ENCODE measurements at places on chromosomes 2 and 18.

DNA sequence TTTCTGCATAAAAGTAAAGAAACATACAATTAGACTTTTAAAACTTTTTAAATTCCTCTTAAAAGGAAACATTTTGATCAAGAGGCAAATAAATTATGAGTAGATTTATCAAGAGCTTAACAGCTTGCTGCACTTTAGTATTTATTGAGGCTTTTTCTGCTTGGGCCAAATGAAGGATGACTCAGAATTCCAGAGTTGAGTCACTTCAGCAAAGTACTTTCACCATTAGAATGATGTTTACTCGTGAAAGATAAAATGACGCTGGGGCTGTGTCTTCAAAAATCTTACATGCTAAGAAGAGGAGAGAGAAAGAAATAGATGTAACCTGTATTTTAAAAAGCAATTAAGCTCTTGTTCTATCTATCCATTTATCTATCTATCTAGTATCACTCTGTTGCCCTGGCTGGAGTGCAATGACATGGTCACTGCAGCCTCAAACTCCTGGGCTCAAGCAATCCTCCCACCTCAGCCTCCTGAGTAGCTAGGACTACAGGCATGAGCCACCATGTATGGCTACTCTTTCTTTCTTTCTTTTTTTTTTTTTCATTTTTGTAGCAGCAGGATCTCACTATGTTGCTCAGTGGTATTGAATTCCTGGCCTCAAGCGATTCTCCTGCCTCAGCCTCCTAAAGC, 75.3 kb upstream of the RIOK3 start:
- peak; percentile 91 for DNase-seq

GRCh38 chr2:5618271-5618670, 73.9 kb upstream of the SOX11 start:
- DNase-seq = no peak

DNA sequence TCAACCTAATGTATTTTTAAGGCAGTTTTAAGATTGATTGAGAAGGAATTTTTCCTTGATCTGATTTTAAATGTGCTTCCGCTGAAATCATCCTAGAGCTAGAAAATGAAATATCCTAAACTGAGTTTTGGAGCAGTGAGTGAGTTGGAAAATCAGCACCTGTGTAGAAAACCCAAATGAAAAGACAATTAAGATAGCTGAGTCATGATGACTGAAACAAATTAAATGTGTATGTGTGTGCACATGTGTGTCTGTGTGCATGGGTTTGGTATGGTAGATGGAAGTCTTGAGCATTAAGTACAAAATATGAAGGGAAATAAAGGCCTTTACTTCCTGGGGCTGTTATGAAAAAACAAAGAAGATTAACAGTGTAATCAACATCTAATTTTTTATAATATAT, 394.6 kb upstream of the MAP2 start:
- no peak for DNase-seq

GRCh38 chr2:113098041-113098440, 29.4 kb upstream of the IL1RN start:
- no peak for DNase-seq

DNA sequence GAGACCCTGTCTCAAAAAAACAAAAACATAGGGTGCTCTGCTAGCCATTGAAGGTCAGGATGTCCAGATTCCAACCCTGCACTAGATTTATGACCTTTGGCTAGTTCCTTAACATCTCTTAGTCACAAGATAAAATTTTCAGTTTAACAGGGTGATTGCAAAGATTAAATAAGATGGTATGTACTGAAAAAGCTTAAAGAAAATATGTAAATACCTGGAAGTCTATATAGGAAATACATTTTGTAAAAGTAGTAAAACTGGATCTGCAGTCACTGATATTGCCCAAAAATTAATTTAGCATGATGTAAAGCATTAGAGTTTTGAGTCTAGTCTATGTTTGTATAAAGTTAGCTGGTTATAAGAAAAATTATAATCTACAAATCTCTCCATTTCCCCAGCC, 5.4 kb upstream of the COX7A2L start:
- no peak for DNase-seq

GRCh38 chr2:85439025-85439472, 20.5 kb downstream of the SH2D6 start:
- DNase-seq = no peak

- no peak for DNase-seq
Measured at GRCh38 chr2:196148736-196149135, 22.6 kb downstream of the STK17B start.

DNA sequence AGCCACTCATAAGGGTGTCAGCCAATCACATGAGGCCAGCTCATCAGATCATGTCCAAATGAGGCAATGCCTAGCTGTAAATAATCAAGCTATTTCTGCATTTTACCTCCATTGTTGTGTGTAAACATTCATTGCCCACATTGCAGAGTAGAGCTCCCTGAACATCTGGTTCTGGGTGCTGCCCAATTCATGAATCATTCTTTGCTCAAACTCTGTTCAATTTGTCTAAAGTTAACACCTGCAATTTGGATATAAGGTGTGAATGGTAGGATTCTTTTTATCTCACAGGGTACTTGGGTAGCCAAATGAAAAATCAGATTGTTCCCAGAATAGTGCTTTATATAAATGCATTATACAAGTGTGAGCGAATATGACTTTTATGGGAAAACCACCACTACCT, 345.5 kb upstream of the NT5C1B start:
- DNase-seq = peak; percentile 45

DNA sequence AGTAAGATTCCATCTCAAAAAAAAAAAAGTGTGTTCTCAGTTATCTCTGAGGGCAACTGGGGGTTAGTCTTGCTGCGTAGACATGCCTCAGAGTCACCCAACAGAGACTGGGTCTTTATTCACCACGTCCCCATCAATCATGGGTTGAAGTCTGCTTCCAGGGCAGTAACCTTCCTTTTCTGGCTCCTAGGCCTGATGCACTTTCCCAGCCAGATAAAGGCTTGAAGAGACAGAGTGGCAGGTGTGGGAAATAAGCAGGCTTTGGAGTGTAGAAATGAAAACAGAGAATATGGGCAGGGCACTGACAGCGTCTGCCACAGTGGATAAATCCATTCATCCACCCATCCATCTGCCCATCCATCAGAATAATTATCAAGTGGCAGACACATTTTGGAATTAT, 134.1 kb upstream of the LGALSL start:
- no peak for DNase-seq

DNA sequence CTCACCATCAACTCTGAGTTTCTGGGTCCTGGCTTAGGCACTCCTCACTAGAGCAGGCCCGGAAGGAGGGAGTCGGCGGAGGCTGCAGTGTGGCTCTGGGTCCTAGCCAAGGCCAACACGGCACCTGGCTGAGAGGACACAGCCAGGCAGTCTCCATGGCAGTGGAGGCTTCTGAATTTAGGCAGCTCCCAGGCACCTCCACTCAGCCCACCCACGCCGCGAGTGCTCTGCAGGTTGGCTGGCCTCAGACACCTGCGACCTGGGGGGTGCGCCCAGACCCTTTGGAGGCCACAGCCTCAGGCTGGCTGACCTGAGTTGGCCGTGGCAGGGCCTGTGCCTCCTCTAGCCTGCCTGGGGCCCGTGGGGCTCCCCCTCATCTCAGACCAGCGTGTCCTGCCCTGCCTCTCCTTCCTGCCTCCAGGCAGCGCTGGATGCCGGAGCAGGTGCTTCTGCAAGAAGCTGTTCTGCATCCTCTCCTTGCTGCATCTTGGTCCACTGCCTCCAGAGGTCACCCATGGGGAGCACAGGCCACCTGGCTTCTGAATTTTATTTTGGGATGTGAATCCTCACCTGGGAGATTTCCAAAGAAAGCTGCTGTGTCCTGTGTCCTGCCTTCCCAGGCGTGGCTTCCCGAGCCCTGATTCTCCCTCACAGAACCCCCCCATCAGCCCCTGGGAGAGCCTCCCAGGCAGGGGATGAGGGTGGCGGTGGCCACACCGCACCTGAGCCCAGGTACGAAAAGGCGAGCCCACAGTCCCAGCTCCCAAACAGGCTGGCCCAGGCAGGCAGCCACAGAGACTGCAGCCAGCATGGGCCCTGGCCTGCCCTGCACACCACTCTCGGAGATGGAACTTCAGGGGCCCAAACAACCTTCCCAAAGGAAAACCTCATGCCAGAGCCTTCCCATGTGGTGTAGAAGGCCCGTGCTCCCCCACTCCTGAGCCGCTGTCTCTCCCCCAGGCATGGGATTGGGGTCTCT, 23.4 kb downstream of the AQP12A start:
- DNase-seq = no peak

- no peak for DNase-seq
Measured at GRCh38 chr2:202411097-202411496, 35.0 kb downstream of the BMPR2 start.

DNA sequence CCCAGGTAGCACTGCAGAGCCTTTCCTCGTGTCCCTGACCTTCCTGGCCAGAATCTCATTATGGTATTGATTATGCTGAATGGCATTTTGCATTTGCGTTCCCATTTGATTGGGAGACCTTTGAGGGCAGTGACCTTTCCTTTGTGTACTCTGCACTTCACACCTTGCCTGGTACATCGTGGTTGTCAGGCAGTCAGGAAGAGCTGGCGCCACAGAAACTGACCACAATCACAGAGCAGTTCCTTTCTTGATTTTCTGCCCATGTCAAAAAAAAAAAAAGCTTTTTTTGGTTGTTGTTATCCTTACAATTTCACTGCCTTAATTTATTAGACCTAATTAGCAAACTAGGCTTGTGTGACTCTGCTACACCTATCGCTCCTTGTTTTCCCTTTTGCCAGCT, 8.9 kb upstream of the KLHL29 start:
- DNase-seq = no peak
